ENCODE measurements at places on chromosomes 2 and 18.

DNA sequence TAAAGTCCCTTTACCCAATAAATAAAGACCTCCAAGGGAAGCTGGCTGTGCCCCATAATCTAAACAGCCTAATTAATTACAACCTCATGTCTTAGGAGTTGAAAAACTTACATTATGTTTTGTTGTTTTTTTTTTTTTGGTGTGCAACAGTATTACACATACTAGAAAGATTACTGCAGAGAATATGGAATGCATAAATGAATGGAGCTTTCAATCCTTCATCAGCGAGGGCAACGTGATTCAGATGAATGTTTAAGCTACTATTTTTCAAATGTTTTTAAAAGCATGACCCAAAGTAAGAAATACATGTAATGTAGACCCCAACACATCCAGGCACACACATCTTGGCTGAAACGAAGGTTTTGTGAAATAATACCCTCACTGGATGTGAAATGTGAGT is 167.1 kb upstream of the FN1 start:
- DNase-seq, result no peak

DNA sequence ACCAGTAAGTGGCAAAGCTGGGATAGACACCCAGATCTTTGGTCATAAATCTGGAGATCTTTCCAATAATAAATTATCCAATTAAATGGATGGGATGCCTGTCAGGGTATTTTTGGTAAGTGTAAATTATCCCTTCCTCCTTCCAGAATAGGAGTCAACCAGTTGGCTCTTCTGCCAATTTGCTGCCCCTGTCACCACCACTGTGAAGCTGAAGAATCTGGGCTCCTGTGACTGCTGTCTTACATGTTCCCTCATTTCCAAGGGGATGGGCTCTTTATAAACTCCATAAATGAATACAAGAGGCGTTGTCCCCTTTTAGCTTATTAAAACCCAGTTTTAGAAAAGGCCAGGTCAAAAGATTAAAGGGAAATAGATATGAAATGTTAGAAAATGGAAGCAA is 17.8 kb upstream of the BMP10 start:
- DNase-seq, result no peak

DNA sequence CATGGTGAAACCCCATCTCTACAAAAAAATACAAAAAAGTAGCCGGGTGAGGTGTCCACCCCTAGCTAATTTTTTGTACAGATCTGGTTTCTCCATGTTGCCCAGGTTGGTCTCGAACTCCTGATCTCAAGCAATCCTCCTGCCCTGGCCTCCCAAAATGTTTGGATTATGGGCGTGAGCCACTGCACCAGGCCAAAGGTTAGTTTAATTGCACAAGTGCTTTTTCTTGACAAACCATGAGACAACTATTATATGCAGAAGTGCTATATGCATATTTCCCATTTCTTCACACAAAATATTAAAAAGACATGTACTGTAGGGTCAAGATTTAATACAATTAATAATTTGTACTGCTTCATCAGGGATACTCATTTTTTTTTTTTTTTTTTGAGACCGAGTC is 5.0 kb upstream of the GGCX start:
- DNase-seq, result no peak

GRCh38 chr2:223668302-223668998 is 66.3 kb upstream of the SCG2 start:
- DNase-seq, result no peak

GRCh38 chr2:20231598-20232026 is 6.7 kb upstream of the SDC1 start:
- DNase-seq, result no peak

- no peak for DNase-seq
Observed at GRCh38 chr18:28781616-28782362, 604.9 kb upstream of the CDH2 start.

DNA sequence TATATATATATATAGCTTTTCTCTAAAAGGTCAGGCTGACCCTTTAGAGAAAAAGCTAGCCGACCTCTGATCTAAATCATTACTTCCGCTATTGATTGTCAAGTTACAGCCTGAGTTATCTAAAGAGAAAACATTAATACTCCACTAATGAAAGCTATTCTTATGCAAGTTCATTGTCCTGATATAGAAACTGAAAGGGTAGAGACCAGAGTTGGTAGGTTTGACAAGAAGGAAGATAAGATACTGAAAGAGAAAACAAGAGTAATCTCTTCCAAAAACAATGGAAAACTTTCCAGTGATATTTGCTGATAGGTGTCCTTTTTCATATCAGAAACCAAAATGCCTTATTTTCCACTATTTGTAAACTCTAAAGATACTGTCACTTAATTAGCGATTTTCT is 62.8 kb upstream of the SLC39A10 start:
- DNase-seq, result no peak

DNA sequence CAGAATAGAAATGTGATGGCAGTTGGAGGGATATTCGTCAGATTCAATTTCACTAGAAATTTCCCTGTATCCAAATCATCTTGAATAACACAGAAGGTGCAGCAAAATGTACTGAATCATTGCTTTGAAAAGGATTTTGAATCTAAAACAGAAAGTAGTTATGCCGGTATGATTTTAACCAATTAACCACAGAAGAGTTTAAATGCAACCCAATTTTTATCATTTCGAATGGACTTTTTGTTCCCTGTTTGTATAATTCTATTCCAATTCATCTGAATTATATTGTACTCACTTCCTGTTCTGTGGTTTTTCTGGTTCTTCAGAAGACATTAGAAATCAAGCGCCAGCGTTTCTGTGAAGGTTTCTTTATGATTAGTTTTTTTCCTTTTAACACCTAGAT is 190.4 kb downstream of the MYO3B start:
- DNase-seq, result no peak

DNA sequence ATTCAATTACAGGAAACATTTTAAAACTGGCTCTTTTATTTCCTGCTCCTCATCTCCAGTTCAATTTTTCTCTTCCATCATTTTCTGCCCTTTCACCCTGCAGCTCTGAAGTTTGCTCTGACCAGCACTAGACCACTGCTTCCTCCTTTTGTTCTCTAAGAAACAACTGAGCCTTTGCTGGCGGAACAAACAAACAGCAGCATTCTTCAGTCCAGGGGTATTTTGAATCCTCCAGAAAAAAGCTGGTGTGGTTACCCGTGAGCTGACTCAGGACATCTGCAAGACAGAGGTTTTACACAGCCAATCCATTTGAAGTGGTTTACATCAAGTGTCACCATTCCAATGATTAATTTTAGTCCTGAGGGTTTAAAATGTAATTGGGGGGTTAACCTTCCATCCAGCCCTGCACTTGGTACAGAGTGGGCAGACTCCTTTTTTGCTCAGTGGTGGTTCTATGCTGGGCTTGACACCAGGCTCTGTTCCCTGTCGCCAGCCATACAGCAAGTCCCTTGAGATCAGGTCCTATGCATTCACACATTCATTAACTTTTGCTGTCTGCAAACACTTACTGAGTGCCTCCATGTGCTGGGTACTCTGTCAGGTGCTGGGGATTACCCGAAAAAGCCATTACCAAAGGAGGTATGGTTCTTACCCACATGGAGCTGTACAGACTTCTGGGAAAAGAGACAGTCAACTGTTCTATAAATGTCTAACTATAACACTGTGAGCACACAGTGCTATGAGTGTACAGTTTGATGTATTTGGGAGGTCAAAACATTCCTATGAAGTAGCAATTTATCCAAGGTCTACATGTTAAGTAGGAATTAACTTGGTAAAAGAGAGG is 909.4 kb upstream of the GYPC start:
- DNase-seq, result no peak

GRCh38 chr2:160287476-160287875 is 87.4 kb upstream of the ITGB6 start:
- DNase-seq, result no peak

DNA sequence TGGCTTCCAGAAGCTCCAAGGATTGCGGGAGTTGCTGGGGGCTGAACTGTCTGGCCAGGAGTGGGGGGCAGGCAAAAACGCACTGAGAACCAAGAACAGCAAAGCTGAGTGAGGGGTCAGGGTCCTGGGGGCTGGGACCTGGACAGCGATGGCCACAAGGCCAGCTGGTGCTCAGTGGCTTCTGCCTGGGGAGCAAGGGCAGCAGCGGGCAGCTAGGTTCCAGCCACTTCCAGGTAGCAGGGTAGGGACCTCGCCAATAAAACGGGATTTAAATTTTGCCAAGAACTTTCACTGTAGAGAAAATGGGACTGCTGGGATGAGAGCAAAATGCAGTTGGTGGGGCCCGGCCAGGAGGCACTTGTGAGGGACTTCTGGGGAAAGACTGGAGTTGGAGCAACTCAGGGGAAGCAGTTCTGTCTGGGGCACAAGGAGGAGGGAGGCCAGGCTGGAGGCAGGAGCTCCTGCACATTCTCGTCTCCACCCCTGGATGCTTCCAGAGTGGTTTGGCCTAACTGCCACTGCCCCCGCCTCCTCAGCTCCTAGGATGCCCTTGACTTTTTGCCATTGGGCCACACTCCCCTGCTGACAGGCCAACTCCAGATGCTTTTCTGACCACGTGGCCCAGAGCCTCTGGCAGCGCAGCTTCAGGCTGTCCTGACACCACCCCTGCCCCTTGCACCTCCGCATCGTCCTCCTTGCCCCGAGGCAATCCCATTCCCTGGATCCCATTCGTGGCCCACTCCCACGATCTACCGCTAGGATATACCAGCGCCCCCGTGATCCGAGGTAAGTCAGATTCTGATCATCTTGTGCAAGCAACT is 5.5 kb upstream of the CCDC74A start:
- DNase-seq, result no peak
